ENCODE measurements at places on chromosomes 5 and 9.
A peak's percentile ranks its signal among the peaks of the same experiment; 100 is the strongest.

DNA sequence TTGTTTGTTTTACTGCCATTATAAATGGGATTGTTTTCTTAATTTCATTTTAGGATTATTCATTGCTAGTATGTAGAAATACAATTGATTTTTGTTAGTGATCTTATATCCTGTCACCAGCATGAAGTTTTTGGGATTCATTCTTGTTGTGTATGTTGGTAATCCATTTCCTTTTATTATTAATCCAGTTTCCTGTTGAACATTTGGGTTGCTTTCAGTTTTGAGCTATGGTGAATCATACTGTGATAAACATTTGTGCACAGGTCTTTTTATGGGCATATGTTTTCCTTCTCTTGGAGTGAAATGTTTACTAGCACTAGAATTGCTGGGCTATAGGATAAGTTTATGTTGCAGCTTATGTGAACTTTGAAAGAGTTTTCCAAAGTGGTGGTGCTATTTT, 69.6 kb downstream of the MAN2A1 start:
- no peak for DNase-seq

DNA sequence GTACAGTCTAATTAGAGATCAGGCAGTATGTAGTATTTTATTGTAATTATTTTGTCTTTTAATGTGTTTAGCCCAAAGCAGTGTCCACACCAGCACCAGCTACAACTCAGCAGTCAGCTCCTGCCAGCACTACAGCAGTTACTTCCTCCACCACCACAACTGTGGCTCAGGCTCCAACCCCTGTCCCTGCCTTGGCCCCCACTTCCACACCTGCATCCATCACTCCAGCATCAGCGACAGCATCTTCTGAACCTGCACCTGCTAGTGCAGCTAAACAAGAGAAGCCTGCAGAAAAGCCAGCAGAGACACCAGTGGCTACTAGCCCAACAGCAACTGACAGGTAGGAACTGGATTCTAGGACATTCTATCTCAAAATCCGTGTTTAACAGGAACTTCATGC, 23.2 kb downstream of the RAD23B start:
- no peak for DNase-seq

DNA sequence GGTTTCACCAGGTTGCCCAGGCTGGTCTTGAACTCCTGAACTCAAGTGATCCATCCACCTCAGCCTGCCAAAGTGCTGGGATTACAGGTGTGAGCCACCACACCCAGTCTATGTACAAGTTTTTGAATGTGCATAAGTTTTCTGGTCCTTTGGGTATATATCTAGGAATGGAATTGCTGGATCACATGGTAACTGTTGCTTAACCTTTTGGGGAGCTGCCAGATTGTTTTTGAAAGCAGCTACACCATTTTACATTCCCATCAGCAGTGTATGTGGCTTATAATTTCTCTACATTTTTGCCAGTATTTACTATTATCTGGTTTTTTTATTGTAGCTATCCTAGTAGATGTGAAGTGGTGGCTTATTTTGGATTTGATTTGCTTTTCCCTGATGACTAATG, 8.9 kb upstream of the LNPEP start:
- DNase-seq, result no peak

DNA sequence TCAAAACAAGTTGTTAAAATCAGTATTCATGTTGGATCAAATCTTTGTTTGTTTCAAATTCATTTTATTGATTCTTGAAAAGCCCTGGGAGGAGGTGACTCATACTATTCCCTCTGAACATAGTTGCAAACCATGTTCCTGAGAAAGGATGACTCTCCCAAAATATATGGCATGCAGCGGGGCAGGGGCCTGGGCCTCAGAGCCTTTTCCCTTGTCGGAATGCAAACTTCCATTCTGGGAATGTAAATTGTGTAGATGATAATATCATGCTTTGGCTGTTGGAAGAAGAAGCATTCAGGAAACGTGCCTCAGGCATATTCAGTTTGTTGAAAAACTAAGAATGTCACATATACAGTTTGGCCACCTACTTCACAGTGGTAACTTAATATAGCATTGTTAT, 242.0 kb downstream of the AUH start:
- DNase-seq, result no peak

- no peak for DNase-seq
Measured at GRCh38 chr5:78603636-78604175, 44.9 kb downstream of the LHFPL2 start.

DNA sequence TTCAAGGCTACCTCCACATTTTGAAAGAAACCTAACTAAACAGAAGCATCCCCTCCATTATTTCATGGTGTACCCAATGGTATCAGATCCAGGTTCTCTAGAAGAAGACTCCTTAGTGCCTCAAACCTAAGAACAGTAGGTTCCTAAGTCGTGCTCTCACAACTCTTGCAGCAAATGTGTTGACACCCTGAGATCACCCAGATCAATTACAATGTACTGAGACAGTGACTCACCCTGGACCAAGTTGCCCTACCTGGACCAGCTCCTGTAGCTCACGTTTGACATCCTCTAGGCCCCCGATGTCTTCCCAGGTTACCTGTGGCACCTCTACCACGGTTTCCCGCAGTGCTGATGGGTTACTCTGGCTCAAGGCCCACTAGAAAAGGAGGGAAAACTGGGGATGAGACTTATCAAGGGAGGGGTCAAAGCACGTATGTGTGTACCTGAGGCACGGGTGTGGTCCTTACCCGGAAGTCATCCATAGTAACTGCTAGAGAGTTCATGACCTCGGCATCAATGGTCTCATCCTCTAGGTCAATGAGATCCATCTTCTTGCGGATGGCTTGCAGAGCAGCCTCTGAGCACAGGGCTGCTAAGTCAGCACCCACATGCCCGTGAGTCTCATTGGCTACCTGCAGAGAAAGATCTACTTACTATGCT, 11.7 kb downstream of the VCP start:
- no peak for DNase-seq

- DNase-seq, result no peak
Measured at GRCh38 chr5:139131465-139131864, 66.7 kb downstream of the SIL1 start.

DNA sequence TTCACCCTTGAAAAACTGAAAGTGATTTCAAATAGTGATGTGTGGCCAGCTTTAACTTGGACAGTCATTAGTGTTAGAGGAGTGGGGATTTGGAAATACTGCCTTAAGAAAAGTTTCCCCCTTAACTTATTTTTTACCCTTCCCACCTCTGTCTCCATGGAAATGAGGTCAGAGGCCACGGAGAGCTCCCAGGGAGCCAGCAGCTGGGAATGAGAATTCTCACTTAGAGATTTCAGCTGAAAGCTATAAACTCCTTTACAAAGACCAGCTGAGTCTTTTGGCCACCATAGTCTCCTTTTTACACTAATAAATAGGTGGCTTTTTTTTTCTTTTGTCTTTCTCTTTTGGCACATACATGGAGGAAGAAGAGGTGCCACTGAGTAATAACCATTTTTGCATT, 45.7 kb upstream of the PIK3R1 start:
- DNase-seq, result no peak

DNA sequence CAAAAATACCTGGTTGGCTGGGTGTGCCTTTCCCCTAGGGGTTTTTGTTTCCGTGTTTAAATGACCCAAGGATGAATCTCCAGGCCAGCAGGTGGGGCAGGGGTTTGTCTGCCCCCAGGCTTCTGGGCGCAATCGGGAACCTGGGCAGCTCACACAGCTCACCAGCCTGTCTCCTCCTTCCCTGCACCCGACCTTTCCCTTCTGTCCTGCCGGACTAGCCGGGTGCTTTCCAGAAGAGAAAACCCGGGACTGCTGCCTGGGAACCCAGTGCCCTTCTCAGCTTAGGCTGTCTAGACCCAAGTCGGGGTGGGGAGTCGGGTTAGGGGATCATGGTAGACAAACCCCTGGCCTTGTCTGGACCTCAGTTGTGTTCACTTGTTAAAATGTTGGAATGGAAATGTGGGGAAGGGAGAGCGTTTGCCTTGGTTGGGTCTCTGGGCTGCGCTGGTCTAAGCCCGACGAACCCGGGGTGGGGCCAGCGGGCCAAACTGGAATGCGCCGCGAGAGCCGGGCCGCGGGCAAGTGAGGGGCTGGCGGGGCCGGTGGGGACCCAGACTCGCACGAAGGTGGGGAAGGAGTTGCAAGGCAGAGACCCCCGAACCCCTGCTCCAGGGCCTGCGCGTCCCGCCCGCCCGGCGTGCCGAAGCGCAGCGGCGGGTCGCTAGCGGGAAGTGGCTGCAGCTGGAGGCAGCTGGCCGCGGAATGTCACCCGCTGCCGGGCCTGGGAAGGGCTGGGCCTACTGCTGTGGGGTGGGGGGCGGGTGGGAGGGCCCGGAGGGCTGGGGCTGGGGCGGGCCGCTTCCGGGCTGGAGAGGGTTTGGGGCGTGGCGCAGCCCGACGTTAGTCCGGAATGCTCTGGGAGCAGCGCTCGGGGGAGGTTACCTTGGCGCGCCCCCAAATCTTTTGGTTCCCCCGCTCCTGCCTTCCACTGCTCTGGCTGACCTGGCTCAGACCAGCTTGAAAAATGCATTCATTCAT, 84.6 kb downstream of the DAB2IP start:
- peak; percentile 92 for DNase-seq

GRCh38 chr5:103645816-103646215, 83.2 kb upstream of the NUDT12 start:
- DNase-seq, result no peak
